ENCODE measurements at places on chromosomes 6 and 20. TPM values are rescaled to one million over a fixed set of nuclear protein-coding genes. Genes with fewer than 3 reads are reported as not detected.

- H3K27me3 ChIP-seq = no peaks in the 10 kb centered on the region
- DNase-seq = peak; percentile 73
- H3K4me3 ChIP-seq = no peak overlapping the region
- H3K36me3 ChIP-seq = no peaks in the 10 kb centered on the region
- no peak overlapping the region for H3K27ac ChIP-seq
Observed at GRCh38 chr20:30811885-30812671, 445.4 kb upstream of the DEFB115 start.

The TMEM151B gene
- total RNA-seq = 0.55 TPM

DNA sequence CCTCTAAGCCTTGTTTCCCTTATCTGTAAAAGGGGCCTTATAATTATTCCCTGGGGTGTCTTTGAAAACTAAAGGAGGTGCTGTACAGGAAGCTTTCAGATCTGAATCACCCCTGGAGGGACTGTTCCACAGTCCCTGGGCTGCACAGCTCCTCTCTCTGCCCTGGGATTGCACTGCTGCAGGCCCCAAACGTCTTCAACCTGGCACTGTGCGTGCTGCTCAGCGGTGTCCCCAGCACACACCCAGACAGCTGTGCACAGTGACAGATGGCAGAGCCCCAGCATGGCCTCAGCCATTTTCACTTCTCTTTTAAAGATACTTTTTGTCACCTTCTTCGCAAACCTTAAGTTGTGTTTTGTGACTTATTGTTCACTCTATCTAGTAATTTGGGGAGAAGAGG lies 50.7 kb upstream of the INSM1 start:
- H3K27ac ChIP-seq = no peak overlapping the region
- DNase-seq = no peak
- H3K36me3 ChIP-seq = no peaks in the 10 kb centered on the region
- H3K4me3 ChIP-seq = no peak overlapping the region

DNA sequence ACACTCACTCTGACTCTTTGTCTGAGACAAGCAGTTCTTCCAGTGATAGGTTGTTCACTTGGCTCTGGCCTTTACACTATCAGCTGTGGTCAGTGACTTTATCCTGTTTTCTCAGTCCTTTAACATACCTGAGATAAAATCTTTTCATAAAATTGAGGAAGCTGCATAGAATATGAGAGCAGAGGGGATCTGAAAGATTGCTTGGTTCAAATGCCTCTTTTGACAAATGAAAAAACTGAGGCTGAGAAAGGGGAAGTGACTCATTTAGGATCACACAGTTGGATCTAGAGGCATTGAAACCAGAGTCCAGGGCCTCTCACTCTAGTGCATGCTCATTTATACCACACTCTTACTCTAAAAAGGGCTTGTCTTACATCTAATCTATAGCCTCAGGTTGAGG lies 277.0 kb upstream of the TBX18 start:
- no peaks in the 10 kb centered on the region for H3K4me1 ChIP-seq
- H3K27ac ChIP-seq = no peak overlapping the region
- no peaks in the 10 kb centered on the region for H3K36me3 ChIP-seq
- no peak overlapping the region for H3K4me3 ChIP-seq

DNA sequence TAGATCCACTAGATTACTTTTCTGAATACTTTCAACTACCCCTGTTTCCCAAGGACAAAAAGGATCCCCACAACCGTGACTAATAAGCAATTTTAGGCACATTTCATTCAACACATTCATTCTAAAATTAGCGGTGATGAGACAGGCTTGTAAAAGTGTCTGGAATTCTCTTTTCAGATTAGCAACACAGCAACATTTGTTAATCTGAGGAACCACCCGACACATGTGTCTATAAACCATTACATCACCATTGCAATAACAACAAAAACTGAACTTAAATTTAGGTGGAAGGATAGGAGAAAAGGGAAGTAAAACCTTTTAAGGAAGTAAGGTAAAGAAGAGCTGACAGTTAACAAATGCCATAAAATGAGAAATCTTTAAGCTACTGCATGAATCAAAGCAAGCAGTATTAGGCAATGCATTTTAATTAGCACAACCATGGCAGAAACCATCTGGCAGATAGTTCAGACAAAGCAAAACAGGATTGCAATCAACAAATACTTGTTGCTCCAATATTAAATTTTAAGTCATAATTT lies 49.1 kb downstream of the MAP3K7 start:
- H3K27me3 ChIP-seq = no peaks in the 10 kb centered on the region
- no peak overlapping the region for H3K27ac ChIP-seq
- H3K4me3 ChIP-seq = no peak overlapping the region
- DNase-seq = no peak
- H3K36me3 ChIP-seq = no peaks in the 10 kb centered on the region

The GPR6 gene
- total RNA-seq = not detected

DNA sequence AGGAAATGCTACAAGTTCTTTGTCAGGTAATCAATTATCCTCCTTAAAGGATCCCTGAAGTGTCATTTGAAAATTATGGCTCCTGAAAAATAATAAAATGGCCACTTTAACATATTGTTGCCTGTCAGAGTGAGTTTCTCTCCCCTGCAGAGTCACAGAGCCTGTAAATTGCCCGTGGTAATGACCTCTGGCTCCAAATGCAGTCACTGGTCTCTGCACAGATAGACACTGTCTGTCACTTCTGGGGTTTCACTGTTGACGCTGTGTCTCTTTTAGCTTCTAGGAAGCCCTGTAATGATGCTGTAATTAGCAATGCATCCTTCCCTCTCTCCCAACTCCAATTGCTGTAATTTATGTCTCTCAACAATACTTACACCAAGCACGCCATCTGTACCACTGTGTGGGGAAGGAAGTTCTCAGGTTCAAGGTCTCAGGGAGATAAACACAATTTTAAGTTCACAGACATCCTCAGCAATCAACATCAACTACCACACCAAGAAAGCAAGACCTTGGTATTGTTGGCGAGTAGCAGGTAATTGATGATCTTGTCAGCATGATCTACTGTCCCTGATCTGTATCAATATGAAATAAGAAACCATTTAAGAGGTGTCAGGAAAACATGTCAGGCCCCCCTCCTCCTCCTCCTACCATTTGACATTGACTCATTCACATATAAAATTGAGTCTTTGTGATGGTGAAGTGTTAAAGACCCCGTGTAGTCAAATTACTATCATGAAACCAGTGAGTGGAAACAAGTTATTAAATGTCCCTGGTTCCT lies 91.2 kb upstream of the SULF2 start:
- no peaks in the 10 kb centered on the region for H3K27me3 ChIP-seq
- H3K36me3 ChIP-seq = no peaks in the 10 kb centered on the region
- H3K27ac ChIP-seq = no peak overlapping the region
- DNase-seq = no peak

The APOBEC2 gene
- 1.1 TPM for total RNA-seq

GRCh38 chr6:105890521-105891244 lies 195.5 kb upstream of the PRDM1 start:
- no peak for DNase-seq
- H3K4me3 ChIP-seq = no peak overlapping the region
- H3K27me3 ChIP-seq = no peaks in the 10 kb centered on the region
- H3K27ac ChIP-seq = no peak overlapping the region

The SLC17A2 gene
- total RNA-seq = not detected

The TFAP2D gene
- not detected for total RNA-seq

GRCh38 chr20:8983478-8984345 lies 85.2 kb upstream of the PLCB4 start:
- H3K27ac ChIP-seq = no peak overlapping the region
- no peak overlapping the region for H3K4me3 ChIP-seq
- no peaks in the 10 kb centered on the region for H3K27me3 ChIP-seq

GRCh38 chr6:26412228-26412627 lies 10.2 kb downstream of the BTN3A1 start:
- no peaks in the 10 kb centered on the region for H3K36me3 ChIP-seq
- H3K4me1 ChIP-seq = no peaks in the 10 kb centered on the region
- DNase-seq = no peak
- no peaks in the 10 kb centered on the region for H3K27me3 ChIP-seq
- no peak overlapping the region for H3K4me3 ChIP-seq

DNA sequence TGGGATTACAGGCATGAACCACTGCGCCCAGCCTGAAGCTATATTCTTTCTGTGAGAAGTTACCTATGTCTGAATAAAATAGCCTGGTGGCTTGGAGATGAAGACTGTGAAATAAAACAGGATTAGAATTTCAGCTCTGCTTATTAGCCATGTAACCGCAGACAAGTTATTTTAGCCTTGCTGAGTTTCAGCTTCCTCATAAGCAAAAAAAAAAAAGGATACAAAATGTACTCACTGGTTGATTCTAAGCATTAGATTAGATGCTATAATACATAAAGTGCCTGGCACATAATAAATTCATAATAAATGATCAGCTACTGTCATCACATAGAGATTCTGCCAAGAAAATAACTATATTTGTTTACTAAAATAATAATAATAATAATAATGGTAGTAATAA lies 98.8 kb downstream of the EPB41L2 start:
- no peaks in the 10 kb centered on the region for H3K27me3 ChIP-seq
- no peak overlapping the region for H3K27ac ChIP-seq
- H3K4me3 ChIP-seq = no peak overlapping the region
- no peak for DNase-seq
- H3K36me3 ChIP-seq = no peaks in the 10 kb centered on the region

DNA sequence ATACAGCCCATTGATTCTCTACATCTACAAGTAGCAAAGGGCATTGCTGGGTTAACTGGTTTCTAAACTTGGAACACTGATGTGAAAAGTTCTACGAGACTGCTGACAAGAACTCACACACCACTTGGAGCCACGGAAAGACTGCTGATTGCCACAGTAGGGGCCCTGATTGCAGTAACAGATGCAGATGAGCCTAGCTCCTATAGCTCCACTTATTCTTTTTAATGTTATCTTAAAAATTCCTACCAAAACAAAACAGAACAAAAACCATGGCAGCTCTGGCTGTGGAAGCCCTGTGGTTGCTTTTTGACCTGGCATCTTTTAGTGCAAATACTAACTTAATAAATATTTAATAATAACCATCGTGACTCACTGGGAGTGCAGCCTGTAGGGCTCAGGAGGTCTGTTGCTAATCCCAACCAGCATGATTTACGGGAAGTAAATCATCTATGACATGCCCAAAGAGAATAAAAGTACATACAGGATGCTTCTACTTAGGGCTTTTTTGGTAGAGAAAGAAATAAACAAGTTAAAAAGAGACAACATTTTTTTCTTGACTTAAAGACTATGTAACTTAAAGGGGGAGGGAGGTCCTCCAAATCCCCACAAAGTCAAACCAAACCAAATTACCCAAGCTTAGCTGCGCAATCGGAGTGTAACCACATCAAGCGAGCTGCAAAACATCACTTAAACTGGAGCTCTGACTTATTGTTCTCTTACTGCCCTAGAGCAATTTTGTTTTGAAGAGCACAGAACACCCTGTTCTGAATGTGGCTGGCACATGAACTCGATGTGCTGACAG lies 87.2 kb downstream of the FKBP5 start:
- peak overlapping the region; percentile 98 for H3K27ac ChIP-seq
- H3K36me3 ChIP-seq = peaks cover 17% of the 10 kb centered on the region
- peak overlapping the region; percentile 31 for H3K4me3 ChIP-seq

GRCh38 chr6:305371-306206 lies 13.3 kb downstream of the DUSP22 start:
- no peak overlapping the region for H3K27ac ChIP-seq
- H3K4me3 ChIP-seq = no peak overlapping the region
- H3K4me1 ChIP-seq = no peaks in the 10 kb centered on the region
- no peaks in the 10 kb centered on the region for H3K27me3 ChIP-seq

The C6orf132 gene
- total RNA-seq = 0.33 TPM

- no peaks in the 10 kb centered on the region for H3K27me3 ChIP-seq
- no peaks in the 10 kb centered on the region for H3K36me3 ChIP-seq
- no peak overlapping the region for H3K4me3 ChIP-seq
- DNase-seq = no peak
- peaks cover 16% of the 10 kb centered on the region for H3K4me1 ChIP-seq
Observed at GRCh38 chr6:56334937-56335336, 87.6 kb upstream of the COL21A1 start.

GRCh38 chr6:7528565-7528964 lies 12.9 kb upstream of the DSP start:
- no peak overlapping the region for H3K4me3 ChIP-seq
- DNase-seq = no peak
- no peak overlapping the region for H3K27ac ChIP-seq
- H3K4me1 ChIP-seq = no peaks in the 10 kb centered on the region

DNA sequence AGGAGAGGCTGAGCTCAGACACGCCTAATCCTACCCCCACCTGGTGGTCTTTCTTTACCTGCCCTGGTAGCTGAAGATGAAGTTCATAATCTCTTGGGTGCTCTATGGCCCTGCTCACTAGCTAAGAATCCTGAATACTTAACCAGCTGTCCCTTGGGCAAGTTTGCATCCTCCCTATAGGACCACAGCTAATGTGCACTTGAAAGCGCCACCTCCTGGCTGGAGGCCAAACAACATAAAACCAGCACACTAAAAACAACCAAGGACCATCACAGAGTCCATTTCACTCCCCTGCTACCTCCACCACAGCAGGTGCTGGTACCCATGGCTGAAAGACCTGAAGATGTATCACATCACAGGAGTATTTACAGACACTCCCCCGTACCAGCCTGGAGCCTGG lies 155.5 kb upstream of the SLC24A3 start:
- no peak overlapping the region for H3K4me3 ChIP-seq
- no peak overlapping the region for H3K27ac ChIP-seq
- no peaks in the 10 kb centered on the region for H3K36me3 ChIP-seq
- no peaks in the 10 kb centered on the region for H3K27me3 ChIP-seq
- no peak for DNase-seq

The CLPSL1 gene
- not detected for total RNA-seq

DNA sequence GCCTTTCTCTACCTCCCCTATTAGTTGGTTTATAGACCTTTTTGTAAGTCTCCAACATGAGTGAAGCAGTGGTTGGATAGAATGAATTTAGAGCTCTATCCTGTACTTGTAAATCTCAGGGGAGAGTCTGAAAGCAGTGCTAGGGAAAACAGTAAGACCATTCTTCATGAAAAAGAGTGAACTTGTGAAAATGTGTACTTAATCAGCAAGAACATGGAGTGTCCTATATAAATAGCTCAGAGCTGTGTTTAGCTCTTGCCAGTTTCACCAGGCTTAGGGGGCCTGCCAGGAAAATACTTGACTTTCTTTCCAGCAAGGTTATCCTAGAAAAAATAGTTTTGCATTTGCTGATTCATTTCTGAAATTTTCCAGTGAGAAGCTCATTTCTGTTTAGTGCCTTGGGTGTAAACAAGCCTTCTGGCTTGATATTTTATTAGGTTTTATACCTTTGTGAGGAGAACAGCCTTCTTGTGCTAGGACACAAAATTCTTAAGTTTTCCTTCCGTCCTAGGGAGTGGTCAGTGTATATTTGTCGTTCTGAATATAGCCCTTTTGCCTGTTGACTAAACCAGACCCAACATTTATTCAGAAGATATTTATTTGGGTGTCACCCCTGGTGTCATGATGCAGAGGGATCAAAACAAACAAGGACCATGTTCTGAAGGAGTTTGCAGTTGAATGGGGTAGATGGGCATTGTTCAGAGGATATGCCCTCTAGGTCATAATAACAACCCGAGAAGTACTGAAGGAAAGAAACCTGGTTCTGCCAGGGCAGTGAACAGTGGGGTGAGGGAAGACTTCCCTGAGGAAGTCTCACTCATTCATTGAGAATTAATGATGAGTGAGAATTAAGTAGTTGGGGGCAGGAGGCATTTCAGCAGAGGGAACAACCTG lies 7.6 kb downstream of the ARFGEF2 start:
- DNase-seq = no peak
- peak overlapping the region; percentile 68 for H3K27ac ChIP-seq
- peaks cover 36% of the 10 kb centered on the region for H3K4me1 ChIP-seq
- H3K36me3 ChIP-seq = no peaks in the 10 kb centered on the region
- H3K4me3 ChIP-seq = no peak overlapping the region
- H3K27me3 ChIP-seq = no peaks in the 10 kb centered on the region

GRCh38 chr6:139708337-139709199 lies 334.1 kb upstream of the CITED2 start:
- no peaks in the 10 kb centered on the region for H3K36me3 ChIP-seq
- no peaks in the 10 kb centered on the region for H3K27me3 ChIP-seq
- peaks cover 39% of the 10 kb centered on the region for H3K4me1 ChIP-seq
- DNase-seq = no peak
- H3K27ac ChIP-seq = peak overlapping the region; percentile 48
- no peak overlapping the region for H3K4me3 ChIP-seq

The TTK gene
- 0.16 TPM for total RNA-seq

The HLA-DQB1 gene
- total RNA-seq = 3.5 TPM
